Stimulated activated CD8-positive, alpha-beta memory T cell treated with anti-CD3 and anti-CD28 coated beads, Interleukin-4, amount 100 ng/mL, for 1 hour (primary cell): ENCODE measurements at places on chromosomes 4 and X.

DNA sequence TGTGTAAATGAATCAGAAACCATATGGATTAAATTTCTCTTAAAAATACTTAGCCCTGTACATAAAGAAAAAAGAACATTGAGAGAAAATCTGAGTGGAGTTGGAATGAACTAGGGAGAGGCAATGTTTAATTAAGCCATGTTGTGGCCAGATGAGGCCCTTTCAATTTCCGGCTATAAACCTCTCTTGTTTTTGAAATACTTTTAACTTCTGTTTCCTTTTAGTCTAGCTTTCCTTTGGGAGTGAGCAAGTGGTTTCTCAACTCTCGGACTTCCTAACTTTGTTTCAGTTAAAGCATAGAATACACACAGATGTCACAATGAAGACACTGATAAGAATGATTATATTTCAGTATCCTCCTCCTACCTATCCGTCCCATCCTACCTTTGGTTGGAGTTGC lies 197.2 kb downstream of the ARHGAP24 start:
- DNase-seq = no peak

DNA sequence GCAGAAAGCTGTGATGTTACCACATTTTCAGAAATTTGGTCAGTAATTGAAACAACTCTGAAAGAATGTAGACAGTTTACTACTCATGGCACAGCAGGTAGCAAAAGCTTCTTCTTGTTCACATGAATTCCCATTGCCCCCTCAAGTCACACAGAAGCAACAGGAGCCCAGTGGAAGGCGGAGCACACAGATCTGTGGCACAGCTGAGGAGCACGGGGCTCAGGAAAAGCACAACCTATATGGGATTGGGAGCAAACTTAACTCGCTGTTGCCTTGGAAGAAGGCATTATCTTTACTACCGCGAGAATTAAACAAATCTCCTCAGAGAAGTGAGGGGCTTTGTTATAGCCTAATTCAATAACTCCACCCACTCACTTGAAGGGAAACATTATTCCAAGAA lies 358.5 kb downstream of the SPOCK3 start:
- no peak for DNase-seq

GRCh38 chr4:182294451-182294850 lies 51.2 kb downstream of the TENM3 start:
- no peak for DNase-seq

DNA sequence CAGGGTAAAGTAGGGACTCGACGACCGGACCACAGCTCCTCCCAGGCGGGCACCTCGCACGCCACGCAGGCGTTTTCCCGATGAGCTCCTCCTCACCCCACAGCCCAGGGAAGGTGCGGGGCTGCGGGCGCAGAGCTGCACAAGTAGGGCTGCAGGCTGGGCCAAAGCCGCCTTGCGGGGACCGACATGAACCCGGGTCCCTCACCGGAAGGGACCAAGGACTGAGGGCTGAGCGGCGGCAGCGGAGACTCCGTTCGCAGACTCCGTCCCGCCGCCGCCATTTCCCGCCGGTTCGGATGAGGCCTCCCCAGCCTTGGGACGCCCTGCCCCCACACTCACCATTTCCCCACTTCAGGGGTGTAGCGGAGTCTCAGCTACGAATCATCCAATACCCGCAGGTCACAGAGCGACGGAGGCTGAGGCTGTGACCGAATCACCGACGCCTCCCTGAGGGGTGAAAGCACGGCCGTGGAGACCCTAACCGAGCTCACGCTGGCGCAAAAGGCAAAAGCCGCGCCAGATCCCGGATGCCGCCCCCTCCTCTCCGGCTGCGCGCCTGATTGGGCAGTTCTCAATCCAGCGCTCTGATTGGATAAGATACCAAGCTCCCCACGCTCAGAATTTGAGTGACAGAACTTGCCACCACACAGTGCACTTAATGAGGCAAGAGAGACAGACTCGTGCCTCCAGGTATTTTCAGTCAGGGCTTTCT lies at the start of gene ZNF732:
Gene ZNF732, minus strand, starts transcription at position 506 of the 712 bp plus-strand sequence. Its CDS starts 164 bp downstream, at position 342.
- no peak for DNase-seq

- DNase-seq = no peak
Observed at GRCh38 chrX:23786268-23786815, 3.4 kb downstream of the SAT1 start.

DNA sequence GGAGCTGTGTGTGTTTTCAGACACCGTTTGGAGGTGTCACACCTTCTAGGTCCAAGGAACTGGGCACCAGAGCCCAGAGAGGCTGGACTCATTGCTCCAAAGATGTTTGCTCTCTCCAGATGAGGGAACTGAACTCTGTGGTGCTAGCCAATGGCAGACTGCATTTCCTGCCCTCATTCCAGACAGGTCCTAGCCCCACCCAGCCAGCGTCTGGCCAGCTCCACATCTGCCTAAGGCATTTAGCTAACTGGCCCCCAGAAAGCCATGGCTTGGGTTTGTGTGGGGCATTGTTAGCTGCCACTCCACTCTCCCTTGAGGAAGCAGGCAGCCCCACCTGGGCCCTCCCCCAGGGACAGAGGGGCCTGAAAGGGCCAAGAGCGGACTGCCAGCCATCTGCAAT lies 11.4 kb downstream of the FGD1 start:
- DNase-seq = no peak

DNA sequence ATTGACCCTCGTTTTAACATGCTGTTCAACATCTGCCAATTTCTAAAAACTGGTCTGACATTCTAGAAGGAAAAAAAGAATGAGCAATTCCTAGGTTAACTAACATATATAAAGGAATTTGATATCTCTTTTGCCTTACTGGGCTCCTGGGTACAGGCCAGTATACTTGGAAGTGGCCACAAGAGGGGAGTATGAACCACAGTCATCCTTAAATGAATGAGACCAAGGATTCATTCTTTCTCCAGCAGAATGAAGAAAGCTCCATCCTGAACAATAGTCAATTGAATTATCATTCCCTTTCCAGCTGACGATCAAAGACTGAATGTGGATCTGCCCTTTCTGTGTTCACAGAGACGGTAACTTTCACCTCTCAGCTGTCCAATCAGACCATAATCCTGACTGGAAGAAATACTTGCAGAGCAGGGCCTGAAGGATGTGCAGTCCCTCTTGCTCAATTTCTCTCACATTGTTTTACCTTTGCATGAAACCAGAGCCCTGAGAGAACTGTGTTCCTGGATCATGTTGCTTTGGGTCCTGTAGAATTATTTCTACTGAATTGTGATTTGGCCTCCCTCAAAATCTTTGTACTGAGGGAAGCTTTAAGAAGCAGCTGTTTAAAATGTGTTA lies 14.8 kb upstream of the SPARCL1 start:
- no peak for DNase-seq
